ENCODE measurements at places on chromosomes 3 and 15. TPM values are rescaled to one million over a fixed set of nuclear protein-coding genes. Genes with fewer than 3 reads are reported as not detected.

GCSAM gene
- total RNA-seq: not detected

GNB4 gene
- 13.6 TPM for total RNA-seq

CFAP20DC gene
- 2.3 TPM for total RNA-seq

FBXW12 gene
- total RNA-seq: not detected

PXYLP1 gene
- 11.7 TPM for total RNA-seq

KIF7 gene
- total RNA-seq: 5.7 TPM

BCHE gene
- total RNA-seq: 1.2 TPM

SLC9C1 gene
- not detected for total RNA-seq

MASP1 gene
- total RNA-seq: not detected

LRRC2 gene
- not detected for total RNA-seq

ARRDC4 gene
- total RNA-seq: 0.23 TPM

HYAL1 gene
- total RNA-seq: 0.50 TPM

PP2D1 gene
- total RNA-seq: not detected

ANKRD63 gene
- total RNA-seq: not detected

GPR62 gene
- total RNA-seq: not detected

RTP2 gene
- total RNA-seq: not detected

SNX22 gene
- total RNA-seq: 0.77 TPM

P2RY12 gene
- total RNA-seq: not detected

UBE3A gene
- 28.0 TPM for total RNA-seq

MESP1 gene
- 6.8 TPM for total RNA-seq

AP2M1 gene
- 305 TPM for total RNA-seq

CHRFAM7A gene
- 6.7 TPM for total RNA-seq

EXD1 gene
- total RNA-seq: not detected

CCR4 gene
- total RNA-seq: not detected

CDCP1 gene
- 11.5 TPM for total RNA-seq

AQP9 gene
- not detected for total RNA-seq

DUOXA1 gene
- 0.09 TPM for total RNA-seq

POLR2H gene
- 75.2 TPM for total RNA-seq

UBA7 gene
- total RNA-seq: 0.42 TPM

HRG gene
- not detected for total RNA-seq

IFT57 gene
- 48.1 TPM for total RNA-seq

SKOR1 gene
- 0.02 TPM for total RNA-seq

CAPN3 gene
- total RNA-seq: 0.87 TPM

TMEM87A gene
- 25.7 TPM for total RNA-seq

DCLK3 gene
- total RNA-seq: not detected

SEMA6D gene
- total RNA-seq: not detected

GPR15 gene
- not detected for total RNA-seq

TERC gene
- not detected for total RNA-seq

FAM3D gene
- total RNA-seq: not detected

ZNF80 gene
- not detected for total RNA-seq

PRR20G gene
- 0.14 TPM for total RNA-seq

EEF1AKMT4 gene
- 12.7 TPM for total RNA-seq

KY gene
- total RNA-seq: 0.11 TPM

SSUH2 gene
- 0.65 TPM for total RNA-seq

CHRNA7 gene
- 4.1 TPM for total RNA-seq

ASB14 gene
- not detected for total RNA-seq

SRGAP3 gene
- 0.77 TPM for total RNA-seq

ROPN1 gene
- not detected for total RNA-seq

CFAP161 gene
- total RNA-seq: not detected

PDCD10 gene
- total RNA-seq: 62.7 TPM

Measured in A549 treated with RU486 at 1 μM for 4 hours (cell line).